ENCODE measurements at places on chromosomes 5 and 9. TPM values are rescaled to one million over a fixed set of nuclear protein-coding genes. Genes with fewer than 3 reads are reported as not detected.

AKNA gene
- total RNA-seq, result 6.7 TPM

FOXD4 gene
- total RNA-seq, result 0.99 TPM

GRCh38 chr5:11075035-11075805 is 314.2 kb upstream of the DAP start:
- no peak for DNase-seq

GRCh38 chr5:56449071-56449640 is 216.0 kb upstream of the ANKRD55 start:
- DNase-seq, result no peak

DNA sequence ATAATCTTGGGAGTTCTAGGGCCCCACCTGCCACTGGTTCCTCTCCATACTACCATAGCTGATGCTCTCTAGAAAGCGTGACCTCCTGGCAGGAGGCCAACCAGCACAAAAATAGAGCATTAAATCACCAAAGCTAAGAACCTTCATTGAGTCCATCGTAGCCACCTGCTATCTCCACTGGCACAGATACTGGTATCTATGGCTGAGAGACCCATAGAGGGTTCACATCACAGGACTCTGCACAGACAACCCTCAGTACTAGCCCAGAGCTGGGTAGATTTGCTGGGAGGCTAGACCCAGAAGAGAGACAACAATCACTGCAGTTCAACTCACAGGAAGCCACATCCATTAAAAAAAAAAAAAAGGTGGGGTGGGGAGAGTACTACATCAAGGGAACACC is 509.1 kb downstream of the DTWD2 start:
- no peak for DNase-seq

DNA sequence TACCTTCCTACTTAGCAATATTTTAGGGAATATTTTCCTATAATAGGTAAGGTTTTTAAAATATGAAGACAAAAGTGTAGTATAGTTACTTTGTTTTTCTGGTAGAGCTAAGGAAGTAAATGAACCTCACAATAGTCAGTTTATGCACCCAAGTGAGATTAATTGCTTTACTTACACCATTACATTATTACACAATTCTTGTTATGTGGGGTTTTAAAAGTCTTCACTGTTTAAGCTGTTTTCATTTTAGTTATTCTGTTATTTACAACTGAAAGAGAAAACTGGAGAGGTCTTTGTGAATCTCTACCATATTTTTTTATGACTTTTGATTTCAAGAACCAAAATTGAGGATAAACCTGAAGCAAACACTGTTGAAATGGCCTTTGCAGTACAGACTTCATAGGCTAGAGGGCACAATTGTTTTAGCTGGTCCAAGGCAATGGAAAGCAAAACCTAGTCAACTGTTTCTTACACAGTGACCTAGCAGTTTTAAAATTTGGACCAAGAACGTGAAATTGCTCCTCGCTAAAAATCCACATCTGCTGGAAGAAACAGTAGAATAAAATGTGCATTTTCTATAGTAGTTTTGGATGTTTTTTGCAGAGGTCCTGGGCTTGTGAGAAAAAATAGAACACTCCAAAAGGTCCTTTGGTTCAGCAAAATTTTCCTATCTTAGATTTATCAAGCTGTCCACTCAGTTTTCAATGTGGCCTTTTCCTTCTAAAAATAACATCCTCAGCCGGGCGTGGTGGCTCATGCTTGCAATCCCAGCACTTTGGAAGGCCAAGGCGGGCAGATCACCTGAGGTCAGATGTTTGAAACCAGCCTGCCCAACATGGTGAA is 66.4 kb upstream of the FER start:
- DNase-seq, result no peak

Measured in spinal cord (tissue), 10 donors.